Hindlimb muscle (tissue), 1 donor: ENCODE measurements at places on chromosomes 6 and 20. TPM values are rescaled to one million over a fixed set of nuclear protein-coding genes. Genes with fewer than 3 reads are reported as not detected.

- DNase-seq: peak; percentile 69
Observed at GRCh38 chr6:32796848-32797776, 19.7 kb downstream of the HLA-DOB start.

DNA sequence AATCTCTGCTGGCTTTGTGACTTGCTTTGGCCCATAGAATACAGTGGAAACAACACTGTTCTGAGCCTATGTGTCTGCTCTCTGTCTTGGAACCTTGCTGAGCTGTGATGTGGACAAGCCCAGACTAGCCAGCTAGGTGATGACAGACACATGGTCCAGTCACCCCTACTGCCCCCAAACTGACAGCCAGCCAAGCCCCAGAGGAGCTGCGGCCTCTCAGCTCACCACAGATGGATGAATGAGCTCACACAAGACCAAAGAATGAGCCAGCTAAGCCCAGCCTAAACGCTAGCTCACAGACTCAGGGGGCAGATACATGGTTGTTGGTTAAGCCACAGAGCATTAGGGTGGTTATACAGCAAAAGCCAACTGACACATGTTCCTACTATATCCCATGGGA lies 4.1 kb downstream of the AARS2 start:
- no peak for DNase-seq

- no peak for DNase-seq
Observed at GRCh38 chr20:58251979-58252591, 23.6 kb upstream of the ANKRD60 start.

Gene CCM2L
- 6.8 TPM for polyA plus RNA-seq

GRCh38 chr6:72709431-72709830 lies 87.6 kb downstream of the KCNQ5 start:
- no peak for DNase-seq

DNA sequence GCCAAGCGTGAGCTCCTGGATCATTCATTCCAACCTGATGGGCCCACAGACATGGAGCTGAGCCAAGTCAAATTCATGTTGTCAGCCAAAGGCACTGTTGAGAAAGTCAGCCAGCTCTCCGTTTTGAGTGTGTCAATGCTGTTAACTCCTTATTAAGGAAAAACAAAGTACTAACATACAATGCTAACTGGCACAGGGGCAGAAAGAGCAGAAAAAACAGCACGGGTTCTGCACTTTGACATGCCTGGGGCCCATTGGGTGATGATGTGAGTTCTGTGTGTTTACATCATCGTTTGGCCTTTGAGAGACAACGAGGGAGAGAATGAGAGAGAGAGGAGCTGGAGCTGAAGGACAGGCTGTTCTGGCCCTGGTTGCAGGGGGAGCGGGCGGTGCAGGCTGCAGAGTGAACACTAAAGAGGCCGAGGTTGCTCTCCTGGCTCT lies 85.9 kb downstream of the SMOC2 start:
- no peak for DNase-seq

- DNase-seq: no peak
Observed at GRCh38 chr6:98686008-98686601, 148.3 kb upstream of the POU3F2 start.

GRCh38 chr6:75334266-75335040 lies 49.9 kb upstream of the TMEM30A start:
- DNase-seq: peak; percentile 40
